ENCODE measurements at places on chromosomes 2 and 18.

DNA sequence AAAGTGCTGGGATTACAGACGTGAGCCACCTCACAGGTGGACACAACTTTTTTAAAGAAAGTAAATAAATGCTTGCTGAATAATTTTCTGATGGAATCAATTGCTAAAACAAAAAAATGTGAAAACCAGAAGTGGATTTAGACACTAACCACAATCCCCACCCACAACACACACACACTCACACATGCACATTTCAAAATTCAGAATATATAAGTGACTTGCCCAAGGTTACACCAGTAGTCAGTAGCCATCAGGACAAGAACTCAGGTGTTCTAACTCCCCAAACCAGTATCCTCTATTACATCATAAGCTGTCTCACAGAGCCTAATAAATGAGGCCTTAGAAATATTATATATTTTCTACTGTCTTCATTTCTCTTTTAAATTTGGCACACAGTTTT is 1923.6 kb upstream of the PIK3C3 start:
- DNase-seq: no peak

DNA sequence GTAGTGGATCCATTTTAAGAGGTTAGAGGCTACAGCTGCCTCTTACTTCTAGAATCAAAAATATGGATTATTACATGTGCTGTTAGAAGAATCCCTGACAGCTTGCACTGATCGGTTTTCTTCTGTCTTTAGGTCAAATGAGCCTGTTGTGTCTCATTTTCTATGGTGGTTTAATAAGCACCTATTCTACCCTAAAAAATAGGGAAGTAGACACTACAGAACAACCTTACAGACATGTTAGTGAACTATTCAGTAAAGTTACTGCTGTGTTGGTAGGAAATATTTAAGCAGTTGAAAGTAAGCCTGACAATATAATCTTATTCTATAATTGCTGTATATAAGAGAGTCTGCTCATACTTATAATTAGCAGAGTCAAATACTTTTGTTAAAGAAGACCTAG is 168.5 kb upstream of the NOSTRIN start:
- no peak for DNase-seq

- DNase-seq: no peak
These were observed 34.9 kb downstream of the SLC20A1 start for GRCh38 chr2:112680666-112681101.

- DNase-seq: no peak
These were observed 26.8 kb upstream of the SP3 start for GRCh38 chr2:173991856-173992588.

DNA sequence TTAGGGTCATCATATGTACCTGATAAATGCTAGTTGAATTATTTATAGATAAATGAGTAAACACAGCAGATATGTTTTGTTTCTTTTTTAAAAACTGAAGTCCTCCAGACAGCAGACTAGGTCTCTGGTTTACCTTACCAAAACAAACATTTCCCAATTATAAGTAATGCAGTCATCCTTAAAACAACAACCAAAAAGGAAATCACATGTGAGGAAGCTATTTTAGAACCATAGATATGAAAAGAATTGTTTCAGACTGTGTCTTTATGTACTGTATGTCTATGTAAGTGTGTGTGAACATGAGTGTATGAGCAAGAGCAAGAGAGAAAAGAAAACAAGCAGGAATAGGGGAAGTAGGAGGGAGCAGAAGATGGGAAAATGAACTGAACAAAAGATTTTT is 441.0 kb downstream of the CPS1 start:
- DNase-seq: no peak

- DNase-seq: no peak
These were observed 28.5 kb upstream of the TNS1 start for GRCh38 chr2:218031261-218031660.

- no peak for DNase-seq
These were observed 119.3 kb upstream of the GYPC start for GRCh38 chr2:126536605-126537200.

GRCh38 chr2:228303960-228304359 is 122.5 kb upstream of the SPHKAP start:
- DNase-seq: no peak

DNA sequence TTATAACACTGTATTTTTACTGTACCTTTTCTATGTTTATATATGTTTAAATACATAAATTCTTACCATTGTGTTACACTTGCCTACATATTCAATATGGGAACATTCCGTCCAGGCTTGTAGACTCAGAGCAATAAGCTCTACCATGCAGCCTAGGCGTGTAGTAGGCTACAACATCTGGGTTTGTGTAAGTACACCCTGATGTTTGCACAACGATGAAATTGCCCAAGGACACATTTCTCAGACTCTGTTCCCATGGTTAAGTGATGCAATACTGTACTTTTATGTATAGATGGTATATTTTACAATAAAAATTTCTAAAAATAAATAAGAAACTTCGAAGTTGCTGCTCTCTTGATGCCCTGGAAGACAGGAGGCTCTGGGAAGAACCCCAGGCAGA is 38.4 kb downstream of the YPEL5 start:
- no peak for DNase-seq

- DNase-seq: no peak
These were observed 234.3 kb upstream of the CYRIA start for GRCh38 chr2:16899958-16900357.

- no peak for DNase-seq
These were observed 1.7 kb downstream of the ERFE start for GRCh38 chr2:238160206-238161129.

DNA sequence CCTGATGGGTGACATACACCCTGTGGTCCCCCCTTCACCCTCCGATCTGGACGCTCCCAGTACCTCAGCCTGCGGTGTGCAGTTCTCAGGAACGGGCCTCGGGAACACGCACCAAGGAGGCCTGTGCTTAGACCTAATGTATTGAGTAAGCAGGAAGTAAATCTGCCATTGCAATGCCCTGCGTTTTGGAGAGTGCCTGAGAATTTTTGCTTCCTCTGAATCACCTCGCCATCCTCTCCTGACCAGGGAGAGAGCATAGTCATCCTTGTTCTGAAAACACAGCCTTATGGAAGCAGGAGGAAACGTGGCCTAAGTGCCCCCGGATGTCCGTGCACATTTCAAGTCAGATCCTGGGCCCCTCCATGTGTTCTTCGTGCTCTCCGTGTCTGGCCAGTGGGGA is 272.2 kb downstream of the NDUFA10 start:
- DNase-seq: no peak

GRCh38 chr2:240622531-240623235 is 2.6 kb upstream of the GPR35 start:
- DNase-seq: no peak

DNA sequence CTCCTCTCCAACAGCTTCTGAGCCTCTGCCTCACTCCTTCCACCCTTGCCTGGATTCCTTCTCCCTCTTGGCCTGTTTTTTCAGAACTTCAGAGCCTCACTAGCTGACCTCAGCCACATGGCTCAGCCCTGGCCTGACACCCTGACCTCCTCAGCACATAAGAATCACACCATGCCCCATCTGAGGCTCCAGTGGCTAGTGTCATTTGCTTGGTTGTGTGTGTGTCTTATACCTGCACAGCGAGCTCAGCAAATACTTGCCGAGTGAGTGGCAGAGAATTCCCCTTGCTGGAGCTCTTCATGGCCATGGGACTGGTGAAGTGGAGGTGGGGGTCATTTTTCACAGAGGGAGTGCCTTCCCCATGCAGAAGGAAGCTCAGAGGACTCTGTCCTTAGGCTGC is 70.2 kb downstream of the CELF4 start:
- DNase-seq: no peak

- DNase-seq: no peak
These were observed 102.5 kb upstream of the RASGRP3 start for GRCh38 chr2:33373986-33374385.

GRCh38 chr2:43159797-43160196 is 66.6 kb downstream of the ZFP36L2 start:
- DNase-seq: no peak

- DNase-seq: no peak
These were observed 24.5 kb upstream of the PPP4R1 start for GRCh38 chr18:9638886-9639285.

DNA sequence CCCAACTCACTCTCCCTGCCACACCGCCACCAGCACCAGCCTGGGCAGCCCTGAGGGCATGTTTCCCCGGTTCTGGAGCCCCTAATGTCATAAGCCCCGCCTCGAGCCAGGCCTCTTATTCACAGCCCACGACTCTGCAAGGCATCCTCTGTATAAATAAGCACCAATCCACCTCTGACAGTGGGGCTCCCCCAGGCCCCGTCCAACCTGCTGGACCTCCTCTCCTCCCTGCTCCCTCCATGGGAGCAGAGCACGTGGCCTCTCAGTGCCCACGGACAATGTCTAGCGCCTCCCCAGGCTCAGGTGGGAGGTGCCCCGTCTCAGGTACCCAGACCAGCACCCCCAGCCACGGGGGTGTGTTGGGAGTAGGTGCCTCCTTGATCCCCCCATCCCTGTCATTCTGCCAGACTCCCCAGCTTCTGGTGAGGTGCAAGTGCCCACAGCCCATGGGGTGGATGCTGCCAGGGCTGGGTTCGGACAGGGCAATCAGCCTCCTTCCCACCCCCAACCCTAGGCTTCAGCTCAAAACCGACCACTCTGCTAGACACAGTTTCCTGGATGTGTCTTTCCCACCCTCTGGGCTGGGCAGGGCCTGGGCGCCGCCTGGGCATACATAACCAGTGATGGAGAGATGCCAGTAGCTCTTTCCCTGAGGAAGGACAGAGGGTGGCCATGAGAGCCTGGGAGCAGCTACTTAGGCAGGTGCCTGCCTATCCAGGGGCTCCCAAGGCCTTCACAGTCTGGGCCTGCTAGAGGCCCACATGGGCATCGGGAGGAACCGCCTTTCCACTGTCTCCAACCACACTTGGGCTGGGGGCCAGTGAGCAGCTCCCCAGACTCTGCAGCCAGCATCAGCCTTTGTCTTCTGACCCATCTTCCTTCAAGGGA is 1.6 kb upstream of the ADRA2B start:
- no peak for DNase-seq

DNA sequence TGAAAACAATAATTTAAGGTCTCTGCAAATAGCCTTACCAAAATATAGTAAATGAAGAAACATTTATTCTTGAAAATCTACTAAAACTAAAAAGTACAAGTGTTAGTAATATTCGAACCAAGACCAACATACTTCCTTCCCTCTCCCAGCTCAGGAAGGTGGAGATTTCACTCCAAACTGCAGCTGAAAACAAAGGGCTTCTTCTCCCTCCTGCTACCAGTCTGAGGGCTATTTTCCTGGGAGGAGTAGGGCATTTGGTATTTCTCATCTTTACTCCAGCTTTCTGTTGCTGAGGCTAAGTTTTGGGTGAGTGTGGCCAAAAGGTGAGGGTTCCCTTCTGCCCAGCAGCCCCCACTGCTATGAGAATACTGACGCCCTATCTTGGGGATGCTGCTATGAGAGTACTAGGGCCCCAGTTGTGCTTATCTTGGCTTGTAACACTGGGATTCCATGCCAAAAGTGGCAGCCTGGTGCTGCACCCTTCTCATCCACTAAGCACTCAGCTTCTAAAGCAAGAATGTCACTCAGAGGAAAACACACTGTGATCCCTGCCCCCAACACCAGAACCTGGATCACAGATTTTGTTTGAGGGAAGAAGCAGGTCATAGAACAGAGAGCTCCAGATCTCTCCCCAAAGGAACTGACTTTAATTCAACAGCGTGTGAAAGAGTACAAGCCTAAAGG is 130.7 kb upstream of the KLF7 start:
- DNase-seq: no peak

GRCh38 chr2:65164426-65164891 is 34.6 kb upstream of the RAB1A start:
- no peak for DNase-seq

- DNase-seq: no peak
These were observed 67.7 kb downstream of the GALNT14 start for GRCh38 chr2:31070339-31071125.

DNA sequence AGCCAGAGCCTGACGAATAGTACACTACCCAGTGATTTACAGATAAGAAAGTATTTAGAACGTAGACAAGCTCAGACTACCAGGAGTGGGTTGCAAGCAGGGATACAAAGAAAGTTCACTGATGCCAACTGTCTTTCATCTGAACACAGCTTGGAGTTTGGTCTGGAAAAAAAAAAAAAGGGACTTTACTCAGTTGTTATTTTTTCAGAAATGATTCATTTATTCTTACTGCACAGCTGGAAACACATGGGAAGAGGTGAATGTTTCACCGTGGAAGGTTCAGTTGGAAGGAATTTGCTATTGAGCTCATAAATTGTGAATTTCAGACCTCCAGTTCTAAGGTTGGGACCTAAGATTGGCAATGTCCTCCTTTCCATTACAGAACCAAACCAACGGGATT is 259.7 kb downstream of the ETAA1 start:
- no peak for DNase-seq

GRCh38 chr2:104040771-104041170 is 813.1 kb upstream of the POU3F3 start:
- DNase-seq: no peak

- no peak for DNase-seq
These were observed 16.5 kb downstream of the DYNC1I2 start for GRCh38 chr2:171703574-171704347.

GRCh38 chr2:182088681-182089320 is 103.1 kb downstream of the PPP1R1C start:
- DNase-seq: no peak

DNA sequence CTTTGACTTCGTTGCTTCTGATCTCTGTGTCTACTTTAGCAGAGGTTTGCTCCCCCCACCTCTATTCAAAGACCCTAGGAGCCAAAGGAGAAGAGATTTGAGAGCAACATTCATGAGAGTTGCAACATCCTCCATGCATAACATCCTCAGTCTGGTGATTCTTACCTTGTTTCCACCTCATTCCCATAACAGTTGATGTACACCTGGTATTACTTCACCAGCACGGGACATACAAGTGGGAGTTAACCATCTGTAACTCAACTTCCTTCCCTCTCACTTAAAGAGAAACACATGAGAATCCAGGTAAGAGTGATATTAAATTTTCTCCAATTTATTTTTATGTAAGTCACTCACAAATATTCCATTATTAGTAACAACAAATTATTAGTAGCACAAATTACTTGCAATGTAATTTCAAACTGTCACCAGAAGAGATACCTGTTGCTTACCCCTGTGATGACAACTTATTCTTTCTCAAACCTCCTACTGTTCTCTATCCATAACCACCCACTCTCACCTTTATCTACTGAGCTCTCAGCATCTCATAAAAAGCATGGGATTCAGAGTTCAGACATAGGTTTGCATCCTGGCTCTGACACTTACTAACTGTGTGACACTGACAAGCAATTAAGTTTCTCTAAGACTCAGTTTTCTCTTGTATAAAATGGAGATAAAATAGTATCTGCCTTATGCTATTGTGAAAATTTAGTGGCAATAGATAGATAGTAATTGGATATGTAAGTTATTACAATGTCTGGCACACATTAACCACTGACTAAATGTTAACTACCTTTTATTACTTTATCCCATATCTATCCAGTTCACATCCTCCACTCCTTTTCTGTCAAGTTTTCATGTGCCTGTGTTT is 184.6 kb upstream of the SRD5A2 start:
- DNase-seq: no peak

DNA sequence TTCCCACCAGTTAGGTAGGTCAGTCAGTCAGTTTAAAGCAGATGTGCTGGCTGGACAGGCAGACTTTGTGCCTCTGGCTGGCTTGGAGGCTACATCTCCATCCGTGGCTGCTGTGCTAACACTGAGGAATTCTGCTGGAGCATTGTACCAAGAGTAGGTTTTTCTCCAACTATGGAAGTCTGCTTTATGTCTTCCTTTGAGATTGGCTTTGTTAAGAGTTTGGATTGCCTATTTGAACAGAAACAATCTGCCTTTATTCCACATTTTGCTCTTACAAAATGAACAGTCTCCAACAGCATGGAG is 46.7 kb downstream of the WDR75 start:
- DNase-seq: no peak

Data from stimulated activated CD8-positive, alpha-beta memory T cell treated with anti-CD3 and anti-CD28 coated beads, Interleukin-4, amount 100 ng/mL, for 4 hours (primary cell).